Esophagus squamous epithelium (tissue), 5 donors: ENCODE measurements at places on chromosomes 13 and 19.

- no peak for DNase-seq
Observed at GRCh38 chr19:45428384-45429231, 4.9 kb upstream of the ERCC1 start.

- DNase-seq: no peak
Observed at GRCh38 chr19:594265-594870, 4.7 kb downstream of the HCN2 start.

- DNase-seq: no peak
Observed at GRCh38 chr13:42950181-42950580, 41.9 kb downstream of the EPSTI1 start.

DNA sequence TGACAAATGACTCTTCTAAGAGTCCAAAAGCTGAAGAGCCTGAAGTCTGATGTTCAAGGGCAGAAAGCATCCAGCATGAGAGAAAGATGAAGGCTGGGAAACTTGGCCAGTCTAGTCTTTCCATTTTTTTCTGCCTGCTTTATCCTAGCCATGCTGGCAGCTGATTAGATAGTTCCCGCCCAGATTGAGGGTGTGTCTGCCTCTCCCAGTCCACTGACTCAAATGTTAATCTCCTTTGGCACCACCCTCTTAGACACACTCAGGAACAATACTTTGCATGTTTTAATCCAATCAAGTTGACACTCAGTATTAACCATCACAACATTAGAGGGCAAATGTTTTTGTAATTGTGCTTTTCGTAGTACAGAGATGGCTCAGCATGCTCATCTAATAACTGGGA lies 267.5 kb upstream of the KLHL1 start:
- no peak for DNase-seq

DNA sequence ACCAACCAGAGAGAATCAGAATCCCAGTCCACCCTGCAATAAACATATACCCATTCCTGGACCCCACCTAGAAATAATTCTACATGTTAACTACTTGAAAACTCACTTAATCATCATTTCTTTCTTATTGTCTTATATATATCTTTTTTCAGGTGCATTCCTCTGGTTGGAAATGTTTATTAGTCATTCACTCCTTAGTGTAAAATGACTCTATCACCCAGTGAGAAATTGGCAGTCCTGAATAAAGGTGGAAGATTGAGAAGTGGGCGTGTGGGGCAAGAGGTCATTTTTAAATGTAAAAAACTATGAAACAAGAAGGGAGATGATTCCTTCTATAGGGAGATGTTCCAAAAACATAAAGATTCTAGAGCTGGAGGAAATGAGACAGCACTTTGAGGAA lies 101.2 kb upstream of the MBNL2 start:
- no peak for DNase-seq

- no peak for DNase-seq
Observed at GRCh38 chr13:71325556-71325955, 541.4 kb downstream of the DACH1 start.

GRCh38 chr13:79222427-79223205 lies 183.4 kb downstream of the RBM26 start:
- DNase-seq: no peak

GRCh38 chr19:927351-927779 lies 1.5 kb downstream of the ARID3A start:
- DNase-seq: no peak

DNA sequence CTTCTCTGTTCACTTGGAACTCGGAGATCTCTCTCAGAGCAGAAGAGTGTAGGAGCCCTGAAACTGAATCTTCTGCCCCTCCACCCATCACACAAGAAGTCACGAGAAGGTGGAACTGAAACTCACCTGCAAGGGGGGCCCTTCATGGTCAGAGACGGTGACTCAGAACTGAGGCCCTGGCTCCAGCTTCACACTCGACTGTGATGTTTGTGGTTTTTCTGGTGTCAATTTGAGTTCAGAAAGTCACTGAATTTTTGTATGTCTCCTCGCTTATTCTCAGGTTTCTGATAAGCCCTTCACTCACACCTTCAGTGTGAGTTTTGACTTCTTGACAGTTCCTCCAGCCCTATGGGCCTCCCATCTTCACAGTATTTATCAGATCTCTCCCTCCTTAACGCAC lies 23.1 kb downstream of the SIGLEC5 start:
- no peak for DNase-seq

GRCh38 chr19:38809592-38810252 lies 3.0 kb downstream of the LGALS4 start:
- no peak for DNase-seq

DNA sequence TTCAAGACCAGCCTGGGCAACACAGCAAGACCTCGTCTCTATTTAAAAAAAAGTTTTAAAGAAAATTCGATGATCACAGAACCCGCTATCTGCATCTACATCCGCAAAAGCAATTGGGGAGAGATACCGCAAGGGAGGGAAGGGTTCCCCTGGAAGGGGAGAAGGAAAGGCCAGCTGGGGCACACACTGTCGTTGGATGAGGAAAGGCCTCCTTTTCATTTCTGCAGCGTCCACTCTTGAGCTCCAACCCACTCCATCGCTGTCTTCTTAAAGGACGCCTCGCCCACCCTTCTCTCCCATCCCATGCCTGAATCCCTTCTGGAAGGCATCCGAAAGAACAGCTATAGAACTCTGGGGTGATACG lies 3.2 kb upstream of the PRKCG start:
- DNase-seq: no peak

DNA sequence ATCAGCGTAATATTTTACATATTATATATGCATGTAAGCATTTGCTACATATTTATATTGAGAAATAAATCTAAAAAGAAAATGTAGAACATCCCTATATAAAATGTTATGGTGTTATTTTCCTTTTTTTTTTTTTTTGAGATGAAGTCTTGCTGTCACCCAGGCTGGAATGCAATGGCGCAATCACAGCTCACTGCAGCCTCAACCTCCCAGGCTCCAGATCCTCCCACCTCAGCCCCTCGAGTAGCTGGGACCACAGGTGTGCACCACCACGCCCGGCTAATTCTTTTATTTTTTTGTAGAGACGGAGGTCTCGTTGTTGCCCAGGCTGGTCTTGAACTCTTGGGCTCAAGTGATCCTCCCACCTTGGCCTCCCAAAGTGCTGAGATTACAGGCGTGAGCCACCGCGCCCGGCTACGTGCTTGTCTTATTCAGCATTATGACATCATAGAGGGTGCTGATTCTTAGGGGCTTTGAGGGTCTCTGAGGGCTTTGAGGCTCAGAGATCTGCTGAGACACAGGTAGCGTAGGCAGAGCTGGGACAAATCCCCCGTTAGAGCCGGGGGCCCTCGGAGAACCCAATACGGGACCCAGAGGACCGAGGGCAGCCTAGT lies 101.9 kb downstream of the GADD45B start:
- DNase-seq: no peak

- DNase-seq: no peak
Observed at GRCh38 chr13:113187883-113188665, 20.4 kb downstream of the PCID2 start.

GRCh38 chr19:21680026-21680425 lies 87.4 kb downstream of the ZNF100 start:
- DNase-seq: no peak

DNA sequence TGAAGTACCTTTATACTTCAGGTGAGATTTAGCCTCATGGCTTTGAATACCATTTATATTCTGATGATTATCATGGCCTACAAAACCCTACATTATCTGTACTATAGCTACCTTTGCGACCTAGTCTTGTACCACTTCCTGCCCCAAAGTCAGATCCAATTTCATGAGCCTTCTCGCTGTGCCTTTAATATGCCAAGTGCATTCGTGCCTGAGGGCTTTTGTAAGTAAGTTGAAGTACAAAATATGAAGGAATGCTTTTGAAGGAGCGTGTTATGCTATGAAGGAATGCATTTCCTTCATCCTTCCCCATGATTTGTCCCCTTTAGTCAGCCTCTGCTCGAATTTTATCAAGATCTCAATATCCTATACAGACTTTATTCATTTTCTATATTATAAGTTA lies 9.2 kb upstream of the RASL11A start:
- DNase-seq: no peak

DNA sequence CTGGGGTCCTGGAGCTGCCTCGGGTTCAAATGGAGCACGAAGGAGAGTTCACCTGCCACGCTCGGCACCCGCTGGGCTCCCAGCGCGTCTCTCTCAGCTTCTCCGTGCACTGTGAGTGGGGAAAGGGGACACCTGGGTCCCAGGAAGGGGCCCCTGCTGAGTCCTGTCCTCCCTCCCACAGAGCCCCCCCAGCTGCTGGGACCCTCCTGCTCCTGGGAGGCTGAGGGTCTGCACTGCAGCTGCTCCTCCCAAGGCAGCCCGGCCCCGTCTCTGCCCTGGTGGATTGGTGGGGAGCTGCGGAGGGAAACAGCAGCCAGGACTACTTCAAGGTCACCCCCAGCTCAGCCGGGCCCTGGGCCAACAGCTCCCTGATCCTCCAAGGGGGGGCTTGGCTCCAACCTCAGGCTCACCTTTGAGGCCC lies 11.0 kb upstream of the SIGLEC11 start:
- DNase-seq: no peak

- DNase-seq: no peak
Observed at GRCh38 chr13:112702341-112702985, 12.6 kb downstream of the ATP11A start.

GRCh38 chr19:49333811-49334288 lies 1.4 kb upstream of the CD37 start:
- no peak for DNase-seq
